ENCODE measurements at places on chromosomes 4 and X.
A peak's percentile ranks its signal among the peaks of the same experiment; 100 is the strongest.

GRCh38 chrX:47176101-47176740, 17.4 kb upstream of the UBA1 start:
- DNase-seq, result no peak

DNA sequence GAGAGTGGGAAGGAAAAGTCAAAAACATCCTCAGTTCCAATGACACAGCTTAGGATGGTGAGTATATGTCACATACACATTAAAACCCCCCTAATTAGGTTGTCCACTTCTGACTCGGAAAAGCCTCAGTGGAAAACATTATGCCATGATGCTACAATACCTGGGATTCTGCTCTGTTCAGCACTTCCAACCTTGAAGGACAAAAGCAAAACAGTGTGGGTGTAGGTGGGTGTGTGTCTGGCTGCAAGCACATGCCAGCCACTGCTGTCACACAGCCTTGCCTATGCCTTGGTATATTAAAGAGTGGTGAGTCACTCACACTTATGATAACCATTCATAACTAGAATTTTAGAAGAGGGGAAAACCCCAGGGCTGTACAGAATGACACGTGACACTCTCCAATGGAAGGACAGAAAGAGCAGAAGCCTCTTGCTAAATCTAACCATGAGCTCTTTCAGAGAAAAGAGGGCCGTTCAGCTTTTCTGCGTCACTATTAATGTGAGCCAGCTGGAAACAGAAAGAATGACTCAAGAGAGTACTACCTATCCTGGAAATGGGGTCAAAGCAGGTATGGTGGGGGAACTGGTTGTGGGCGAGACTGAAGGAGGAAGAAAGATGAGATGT, 159.6 kb downstream of the TET2 start:
- DNase-seq, result peak; percentile 0

- DNase-seq, result no peak
These were observed 42.7 kb upstream of the CITED1 start for GRCh38 chrX:72348247-72348979.

GRCh38 chrX:19785647-19786046, 101.8 kb downstream of the SH3KBP1 start:
- DNase-seq, result no peak

GRCh38 chr4:80812145-80812544, 218.4 kb upstream of the BMP3 start:
- DNase-seq, result no peak

GRCh38 chrX:107851215-107851614, 25.5 kb downstream of the MID2 start:
- no peak for DNase-seq
